CD4-positive, alpha-beta T cell treated with Interleukin-17A for 1 hour (primary cell): ENCODE measurements at places on chromosomes 13 and 19.
A peak's percentile ranks its signal among the peaks of the same experiment; 100 is the strongest.

- no peak for DNase-seq
These were observed 162.3 kb upstream of the ZNF536 start for GRCh38 chr19:30209617-30210600.

DNA sequence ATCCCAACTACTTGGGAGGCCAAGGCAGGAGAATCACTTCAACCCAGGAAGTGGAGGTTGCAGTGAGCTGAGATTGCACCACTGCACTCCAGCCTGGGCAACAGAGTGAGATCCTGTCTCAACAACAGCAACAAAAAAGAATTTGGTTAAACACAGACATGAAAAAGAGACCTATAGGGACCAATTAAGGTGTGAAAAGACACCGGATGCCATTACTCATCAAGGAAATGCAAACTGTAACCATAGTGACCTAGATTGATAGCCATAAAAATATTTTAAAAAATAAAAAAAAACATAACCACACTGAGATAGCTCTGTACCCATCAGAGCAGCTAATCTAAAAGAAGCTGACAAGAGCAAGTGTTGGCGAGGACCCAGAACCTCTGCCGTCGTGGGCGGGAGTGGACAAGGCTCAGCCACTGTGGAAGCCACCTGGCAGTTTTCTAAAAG is 37.1 kb upstream of the ISYNA1 start:
- DNase-seq: peak; percentile 86

GRCh38 chr19:42216653-42217519 is 591 bp downstream of the DEDD2 start:
- peak; percentile 31 for DNase-seq

DNA sequence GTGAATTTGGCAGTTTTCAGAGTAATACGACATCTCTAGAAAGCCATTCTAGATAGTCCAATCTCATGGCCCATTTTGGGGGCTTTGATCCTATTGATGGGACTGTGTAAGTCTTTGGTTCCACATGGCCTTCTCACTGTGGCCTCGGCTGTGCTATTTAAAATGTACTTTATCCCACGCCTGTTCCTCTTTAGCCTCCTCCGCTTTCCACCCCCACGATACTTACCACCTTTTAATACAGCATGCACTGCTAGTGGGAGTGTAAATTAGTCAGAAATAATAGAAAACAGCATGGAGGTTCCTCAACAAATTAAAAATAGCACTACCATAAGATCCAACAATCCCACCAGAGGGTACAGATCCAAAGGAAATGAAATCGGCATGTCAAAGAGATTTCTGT is 28.3 kb upstream of the CEBPG start:
- DNase-seq: no peak

DNA sequence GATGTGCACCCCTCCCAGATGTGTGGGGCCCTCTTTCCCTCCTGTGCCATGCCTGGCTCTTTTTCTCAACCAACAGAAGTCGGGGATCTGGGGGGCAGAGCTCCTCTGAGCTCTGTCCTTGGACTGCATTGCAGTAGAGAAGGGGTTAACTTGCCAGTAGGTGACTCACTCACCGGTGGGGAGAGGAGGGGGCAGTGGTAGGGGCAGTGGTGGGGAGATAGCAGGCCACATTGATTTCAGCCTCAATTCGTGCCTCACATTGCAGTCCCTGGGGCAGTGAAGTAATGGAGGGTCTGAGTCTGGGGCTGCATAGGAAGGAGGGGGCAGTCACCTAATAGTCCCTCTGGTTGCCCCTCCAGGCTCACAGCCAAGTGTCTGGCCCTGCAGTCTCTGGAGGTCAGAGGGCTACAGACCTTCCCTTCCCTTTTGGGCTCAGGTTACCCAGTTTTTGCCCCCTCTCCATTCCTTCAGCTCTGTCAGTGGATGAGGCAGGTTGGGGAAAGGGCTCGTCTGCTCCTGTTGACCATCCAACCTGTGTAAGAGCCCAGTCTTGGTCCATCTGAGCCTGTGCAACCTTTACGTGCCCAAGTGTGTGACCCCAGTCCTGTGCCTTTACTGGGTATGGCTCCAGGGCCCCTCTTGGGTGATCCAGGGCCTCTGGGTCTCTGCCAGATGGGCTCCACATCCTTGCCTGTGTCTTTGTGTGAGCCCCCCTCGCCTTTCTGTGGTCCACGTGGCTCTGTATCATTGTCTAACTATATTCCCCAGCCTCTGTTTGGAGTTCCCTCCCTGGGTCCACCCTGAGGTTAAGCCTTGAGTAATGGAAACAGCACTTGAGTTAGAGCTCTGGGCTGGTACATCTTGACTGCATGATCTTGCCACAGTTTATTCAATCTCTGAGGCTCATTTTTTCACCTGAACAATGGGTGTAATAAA is 13.0 kb downstream of the CIC start:
- DNase-seq: no peak

DNA sequence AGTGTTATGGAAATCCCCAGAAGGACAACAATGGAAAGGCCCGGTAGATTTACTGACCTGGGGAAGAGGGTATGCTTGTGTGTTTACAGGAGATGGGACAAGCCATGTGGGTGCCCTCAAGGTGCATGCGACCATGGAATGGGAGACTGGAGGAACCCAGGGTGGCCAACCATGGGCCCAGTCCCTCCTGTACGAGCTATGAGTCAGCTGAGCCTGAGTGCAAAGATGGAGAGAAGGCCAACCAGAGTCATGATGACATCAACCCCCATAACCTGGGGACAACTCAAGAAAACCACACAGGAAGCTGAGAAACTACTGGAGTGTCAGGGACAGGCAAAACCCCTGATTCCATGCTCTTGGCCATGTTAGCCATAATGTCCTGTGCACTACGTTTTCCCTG is 7.8 kb downstream of the ZNF350 start:
- DNase-seq: no peak
